ENCODE measurements at places on chromosomes 6 and 20. TPM values are rescaled to one million over a fixed set of nuclear protein-coding genes. Genes with fewer than 3 reads are reported as not detected.

Gene GPRC6A
- not detected for total RNA-seq

Gene LBP
- total RNA-seq, result 0.10 TPM

Gene SLC22A16
- total RNA-seq, result not detected

DNA sequence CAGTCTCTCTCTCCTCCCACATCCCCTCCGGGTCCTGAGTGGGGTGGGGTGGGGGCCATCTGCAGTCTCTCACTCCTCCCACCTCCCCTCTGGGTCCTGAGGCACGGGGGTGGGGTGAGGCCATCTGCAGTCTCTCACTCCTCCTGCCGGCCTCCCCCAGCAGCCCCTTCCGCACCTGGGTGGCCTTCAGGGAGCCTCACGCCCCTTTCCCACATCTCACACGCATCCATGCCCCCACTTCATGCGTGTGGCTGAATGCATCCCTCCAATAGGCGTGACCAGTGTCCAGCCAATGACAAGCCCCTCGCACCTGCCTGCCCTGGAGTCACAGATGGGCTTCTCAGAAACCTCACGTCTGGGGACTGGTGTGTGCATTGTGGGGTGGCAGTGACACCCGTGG is 993 bp upstream of the SRMS start:
- no peak for DNase-seq

DNA sequence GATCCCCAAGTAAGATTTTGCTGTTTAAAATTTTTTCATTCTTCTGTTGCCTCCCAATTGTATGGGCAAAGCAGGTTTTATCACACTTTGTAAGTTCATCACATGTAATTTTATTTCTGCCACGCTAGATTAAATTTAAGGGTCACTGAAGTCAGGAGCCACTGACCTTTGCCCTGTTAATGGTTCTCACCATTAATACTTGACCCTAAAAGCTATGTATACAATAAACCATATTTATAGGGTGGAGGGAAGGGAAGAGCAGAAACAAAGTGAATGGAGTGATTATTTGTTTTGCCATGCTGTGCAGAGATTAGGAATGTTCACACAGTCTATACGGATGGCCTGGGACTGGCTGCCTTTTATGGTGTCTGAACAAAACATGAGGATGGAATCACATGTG is 186.7 kb downstream of the BMP2 start:
- DNase-seq, result no peak

DNA sequence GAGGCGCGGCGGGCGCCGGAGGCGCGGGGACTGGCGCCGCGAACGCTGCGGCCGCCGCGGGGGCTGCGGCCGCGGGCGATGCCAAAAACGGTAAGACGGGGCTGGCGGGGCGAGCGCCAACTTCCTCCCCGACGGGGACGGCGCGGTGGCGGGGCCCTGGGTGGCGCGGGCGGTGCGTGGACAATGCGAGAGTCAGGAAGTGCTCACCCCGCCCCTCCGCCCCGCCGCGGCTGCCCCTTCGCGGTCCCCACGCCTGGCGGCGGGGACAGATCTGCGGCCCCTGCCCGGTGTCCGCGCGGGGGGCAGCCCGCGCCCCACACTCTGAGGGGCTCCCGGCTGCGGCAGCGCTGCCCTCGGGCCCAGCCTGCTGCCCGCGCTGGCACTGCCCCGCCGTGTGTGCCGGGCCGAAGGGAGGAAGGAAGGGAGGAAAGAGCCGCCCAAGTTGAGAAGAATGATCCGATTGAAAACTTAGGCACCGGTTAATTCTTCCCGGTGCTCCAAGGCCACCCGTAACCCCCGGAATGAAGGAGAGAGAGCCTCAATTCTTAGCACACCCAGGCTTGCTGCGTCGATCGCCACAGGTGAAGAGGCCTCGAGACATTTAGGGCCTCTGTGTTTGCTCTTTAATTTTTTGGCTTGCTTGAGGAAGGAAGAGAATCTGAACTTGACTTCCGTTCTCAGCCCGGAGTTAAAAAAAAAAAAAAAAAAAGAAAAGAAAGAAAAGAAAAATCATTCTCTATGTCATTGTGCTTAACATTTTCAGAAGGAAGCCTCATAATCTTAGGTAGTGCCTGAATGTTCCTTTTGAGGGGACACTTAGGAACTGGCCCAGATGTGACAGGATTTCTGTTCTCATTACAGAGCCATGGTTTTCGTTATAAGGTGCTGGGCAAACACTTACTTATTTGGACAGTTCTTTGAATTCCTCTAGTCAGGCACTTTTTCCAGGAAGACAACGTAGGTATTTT is 982 bp downstream of the HECA start:
- DNase-seq, result no peak

- no peak for DNase-seq
Observed at GRCh38 chr6:55198715-55199114, 24.4 kb downstream of the HCRTR2 start.

GRCh38 chr20:24149175-24149574 is 160.6 kb upstream of the GGTLC1 start:
- no peak for DNase-seq

DNA sequence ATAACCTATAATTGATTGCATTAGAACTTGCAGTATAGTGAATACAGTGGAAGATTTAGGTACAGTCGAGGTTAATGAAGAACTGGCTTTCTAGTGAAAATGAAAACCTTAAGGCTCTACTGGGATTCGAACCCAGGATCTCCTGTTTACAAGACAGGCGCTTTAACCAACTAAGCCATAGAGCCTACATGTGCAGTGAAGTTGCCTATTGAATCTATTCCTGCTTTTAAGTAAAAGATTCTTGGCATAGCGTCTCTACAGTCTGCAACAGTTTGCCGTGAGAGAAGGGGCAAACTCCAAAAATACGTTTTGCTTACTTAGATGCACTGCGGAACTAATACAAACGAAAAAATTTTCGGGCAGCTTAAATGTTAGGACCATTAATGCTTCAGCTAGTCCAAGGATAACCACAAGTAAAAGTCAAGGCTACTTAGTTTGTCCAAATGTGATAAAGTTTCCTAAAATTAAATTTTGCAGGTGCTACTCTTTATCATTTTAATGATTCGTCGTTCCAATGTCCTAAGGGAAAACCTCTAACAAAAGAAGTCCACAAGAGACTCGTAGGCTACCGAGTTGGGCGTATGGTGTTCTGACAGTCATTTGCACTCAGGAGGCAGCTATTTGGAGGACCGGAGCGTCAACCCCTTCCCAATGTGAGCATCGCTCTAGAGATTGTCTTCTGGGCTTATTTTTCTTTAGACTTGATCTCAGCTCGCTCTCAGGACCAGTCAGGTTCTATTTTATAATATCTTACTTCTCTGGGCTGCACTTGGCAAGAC is 31.3 kb upstream of the ZSCAN23 start:
- peak; percentile 76 for DNase-seq

DNA sequence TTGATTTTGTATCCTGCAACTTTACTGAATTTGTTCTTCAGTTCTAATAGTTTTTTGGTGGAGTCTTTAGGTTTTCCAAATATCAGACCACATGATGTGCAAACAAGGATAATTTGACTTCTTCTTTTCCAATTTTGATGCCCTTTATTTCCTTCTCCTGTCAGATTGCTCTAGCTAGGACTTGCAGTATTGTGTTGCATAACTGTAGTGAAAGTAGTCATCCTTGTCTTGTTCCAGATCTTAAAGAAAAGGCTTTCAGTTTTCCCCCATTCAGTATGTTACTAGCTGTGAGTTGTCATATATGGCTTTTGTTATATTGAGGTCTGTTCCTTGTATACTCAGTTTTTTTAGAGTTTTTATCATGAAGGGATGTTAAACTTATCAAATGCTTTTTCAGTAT is 4.6 kb downstream of the MICB start:
- DNase-seq, result no peak

GRCh38 chr20:47610945-47611250 is 109.2 kb downstream of the NCOA3 start:
- DNase-seq, result no peak

DNA sequence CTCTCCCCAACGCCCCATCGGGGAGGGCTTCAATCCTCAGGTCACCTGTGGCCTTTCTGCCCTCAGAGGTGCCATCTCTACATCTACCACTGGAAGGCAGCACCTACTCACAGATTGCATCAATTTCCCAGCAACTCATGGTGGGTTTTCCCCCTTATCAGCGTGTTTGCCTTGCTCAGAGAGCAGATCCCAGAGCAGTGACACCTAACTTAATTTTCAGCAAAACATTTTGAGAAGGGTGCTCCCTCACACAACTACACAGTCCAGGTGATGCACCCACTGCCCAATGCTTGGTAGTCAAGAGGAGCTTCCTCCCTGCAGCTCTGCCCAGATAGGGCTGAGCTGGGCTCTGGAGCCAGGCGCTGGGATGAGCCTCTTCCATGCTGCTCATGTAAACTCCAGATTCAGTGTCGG is 48.2 kb downstream of the PLG start:
- DNase-seq, result peak; percentile 39

GRCh38 chr20:8756410-8756809 is 312.5 kb upstream of the PLCB4 start:
- DNase-seq, result no peak

GRCh38 chr6:169590376-169590939 is 111.4 kb downstream of the WDR27 start:
- DNase-seq, result no peak

GRCh38 chr6:113997116-113997515 is 26.2 kb upstream of the HDAC2 start:
- no peak for DNase-seq

- no peak for DNase-seq
Observed at GRCh38 chr6:154164397-154164796, 125.4 kb downstream of the OPRM1 start.

GRCh38 chr6:20589266-20589665 is 55.0 kb downstream of the CDKAL1 start:
- no peak for DNase-seq
